ENCODE measurements at places on chromosomes 1 and 21.
A peak's percentile ranks its signal among the peaks of the same experiment; 100 is the strongest.

DNA sequence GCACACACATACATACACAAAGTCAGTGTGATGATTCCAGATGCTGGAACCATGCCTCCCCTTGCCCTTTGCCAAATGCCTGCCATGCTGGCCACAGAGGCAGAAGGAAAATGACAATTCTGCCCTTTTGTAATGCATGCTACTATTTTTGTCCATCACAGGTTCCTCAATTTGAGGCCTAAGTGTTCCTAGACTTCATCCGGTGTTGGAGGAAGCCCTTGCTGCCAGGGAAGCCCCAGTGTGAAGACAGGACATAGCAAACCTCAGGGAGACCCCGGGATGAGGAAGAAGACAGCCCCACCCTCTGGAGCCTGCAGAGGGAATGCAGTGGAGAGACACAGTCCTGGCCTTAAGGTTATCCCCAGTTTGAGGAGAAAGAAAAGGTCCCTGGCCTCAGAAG is 14.4 kb downstream of the PRR9 start:
- DNase-seq = no peak

GRCh38 chr1:162676750-162677149 is 44.5 kb downstream of the DDR2 start:
- DNase-seq = no peak

GRCh38 chr1:203121186-203122015 is 6.1 kb upstream of the ADORA1 start:
- no peak for DNase-seq

DNA sequence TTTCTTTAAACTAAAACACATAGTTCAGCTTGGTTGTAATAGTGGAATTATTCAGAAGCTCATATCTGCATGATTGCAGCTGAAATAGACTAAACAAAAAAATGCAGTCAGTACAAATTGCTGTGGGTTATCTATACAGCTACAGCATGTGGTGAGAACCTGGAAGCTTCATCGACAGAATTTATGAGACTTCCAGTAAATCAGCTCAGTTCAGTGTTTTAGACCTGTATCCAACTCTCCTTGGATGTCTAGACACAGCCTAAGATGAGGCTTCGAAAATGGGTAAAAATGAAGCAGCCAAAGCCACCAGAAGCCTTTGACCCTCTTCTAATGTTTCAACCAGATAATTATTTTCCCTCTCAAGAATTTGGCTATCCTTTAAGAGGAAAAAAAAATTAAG is 127.1 kb upstream of the C1orf105 start:
- no peak for DNase-seq

GRCh38 chr1:156684227-156684782 is 7.1 kb upstream of the NES start:
- DNase-seq = no peak

GRCh38 chr1:230570724-230571360 is 71.4 kb upstream of the COG2 start:
- DNase-seq = no peak

DNA sequence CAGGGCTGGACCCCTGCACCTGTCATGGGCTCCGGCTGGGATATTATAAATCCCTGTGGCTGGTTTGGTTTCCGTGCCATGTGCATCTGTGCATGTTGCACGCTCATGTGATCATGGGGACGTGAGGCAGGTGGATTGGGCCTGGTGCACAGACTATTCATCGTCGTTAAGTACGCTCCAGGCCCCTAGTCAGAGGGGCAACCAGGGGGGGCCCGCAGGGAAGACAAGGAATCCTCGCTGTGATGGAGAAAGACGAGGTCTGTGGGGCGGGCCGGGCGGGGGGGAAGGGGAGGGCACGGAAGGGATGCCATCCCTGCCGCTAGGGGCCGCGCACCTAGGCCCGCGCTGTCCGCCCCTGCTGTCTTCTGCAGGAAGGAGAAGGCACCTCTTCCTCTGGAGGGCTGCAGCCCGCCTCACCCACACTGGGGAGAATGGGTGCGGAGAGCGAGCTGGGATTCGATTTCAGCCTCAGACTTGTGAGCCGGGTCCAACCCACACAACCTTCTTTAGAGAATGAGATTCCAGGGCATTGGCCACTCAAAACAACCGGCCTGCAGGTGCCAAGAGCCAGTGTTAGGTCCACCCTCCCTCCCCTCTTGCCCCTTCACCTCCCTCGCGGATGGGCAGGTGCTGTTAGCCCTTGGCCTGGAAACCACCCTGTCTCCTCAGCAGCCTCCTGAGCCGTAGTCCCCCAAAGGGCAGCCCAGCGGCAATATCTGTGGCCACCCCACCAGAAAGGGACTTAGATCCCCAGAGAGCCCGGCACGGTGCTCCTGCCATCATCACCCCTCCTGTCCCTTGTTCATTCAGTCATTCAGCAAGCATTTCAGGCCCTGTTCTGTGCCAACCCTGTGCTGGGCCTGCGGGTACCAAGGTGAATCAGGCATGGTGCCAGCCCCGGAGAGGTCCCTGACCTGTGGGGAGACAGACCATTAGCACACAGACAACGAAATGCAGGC is 950 bp upstream of the LRP8 start:
- no peak for DNase-seq

DNA sequence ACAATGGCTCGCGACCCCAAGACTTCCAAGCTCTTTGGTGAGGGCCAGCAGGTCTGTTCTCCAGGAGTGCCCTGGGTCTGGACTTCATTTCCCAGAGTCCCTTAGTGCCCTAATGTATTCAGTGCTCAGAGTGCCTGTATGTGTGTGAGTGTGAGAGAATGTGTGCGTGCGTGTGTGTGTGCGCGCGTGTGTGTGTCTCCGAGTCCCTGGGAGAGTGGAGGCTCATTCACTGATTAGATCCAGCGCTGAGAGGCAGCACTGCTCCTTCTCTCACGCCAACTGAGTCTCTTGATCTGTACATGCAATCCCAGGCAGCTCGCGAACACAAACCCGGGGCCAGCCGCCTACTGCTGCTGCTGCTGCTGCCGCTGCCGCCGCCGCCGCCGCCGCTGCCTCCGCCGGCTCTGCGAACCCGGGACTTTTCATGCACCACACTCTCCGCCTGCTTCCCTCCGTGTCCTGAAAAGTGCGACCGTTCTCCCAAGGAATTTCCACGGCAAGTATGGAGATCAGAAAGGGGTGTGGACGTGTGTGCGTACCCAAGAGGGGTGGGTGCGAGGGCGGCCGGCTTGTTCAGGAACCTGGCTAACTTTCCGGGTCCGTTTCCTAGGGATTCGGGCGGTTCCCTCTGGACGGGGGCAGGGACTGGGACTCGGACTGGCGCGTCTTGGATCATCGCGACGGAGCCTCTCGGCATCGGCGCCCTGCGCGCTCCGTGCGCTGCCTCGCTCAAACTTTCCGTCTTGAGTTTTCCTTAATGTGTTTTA is at the start of gene RNF220:
RNF220 (plus strand) TSS at position 225 of the 767 bp plus-strand sequence.
- peak; percentile 52 for DNase-seq

- no peak for DNase-seq
Observed at GRCh38 chr1:2936559-2937515, 84.4 kb upstream of the ACTRT2 start.

DNA sequence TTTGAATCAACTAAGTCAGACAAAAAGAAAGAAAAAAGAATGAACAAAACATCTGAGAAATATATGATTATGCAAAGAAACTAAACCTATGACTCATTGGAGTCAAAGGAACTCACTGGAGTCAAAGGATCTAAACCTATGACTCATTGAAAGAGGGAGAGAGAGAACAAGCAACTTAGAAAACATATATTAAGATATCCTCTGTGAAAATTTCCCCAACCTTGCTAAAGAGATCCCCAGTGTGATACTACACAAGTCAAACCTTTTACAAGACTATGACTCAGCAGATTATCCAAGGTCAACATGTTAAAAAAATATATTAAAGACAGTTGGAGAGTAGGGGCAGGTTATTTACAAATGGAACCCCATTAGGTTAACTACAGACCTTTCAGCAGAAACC is 1538.3 kb downstream of the NCAM2 start:
- DNase-seq = no peak

- no peak for DNase-seq
Observed at GRCh38 chr1:8371372-8371991, 53.6 kb downstream of the SLC45A1 start.

- DNase-seq = no peak
Observed at GRCh38 chr1:152743371-152744145, 14.3 kb upstream of the KPRP start.

- no peak for DNase-seq
Observed at GRCh38 chr1:162386292-162387225, 5.0 kb downstream of the C1orf226 start.

- no peak for DNase-seq
Observed at GRCh38 chr1:66436378-66437135, 97.4 kb upstream of the SGIP1 start.

DNA sequence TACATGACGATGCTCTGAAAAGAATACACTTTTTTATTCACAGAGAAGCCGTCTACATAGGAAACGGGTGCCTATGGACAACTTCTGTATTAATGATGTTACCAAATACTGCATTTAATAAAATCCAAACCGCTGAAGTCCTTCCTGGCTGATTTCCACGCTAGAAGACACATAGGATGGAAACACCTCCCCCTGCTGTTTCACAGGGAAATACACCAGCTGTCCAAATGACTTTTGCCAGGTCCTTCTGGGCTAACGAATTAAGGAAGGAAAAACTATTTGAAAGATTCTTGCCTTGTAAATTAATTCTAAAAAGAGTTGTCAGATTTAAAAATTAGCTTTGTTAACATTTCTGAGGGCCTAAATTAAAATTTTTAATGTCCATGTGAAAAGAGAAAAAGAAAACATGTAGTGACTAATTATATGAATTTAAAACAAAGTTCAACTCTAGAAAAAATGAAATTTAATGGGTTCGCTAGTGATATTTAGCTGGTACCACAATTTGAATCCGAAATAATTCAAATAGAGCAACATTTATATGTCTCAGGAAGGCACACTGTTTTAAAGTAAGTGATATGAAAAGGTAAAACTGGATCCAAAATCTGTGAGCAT is 146.0 kb downstream of the RERE start:
- no peak for DNase-seq

DNA sequence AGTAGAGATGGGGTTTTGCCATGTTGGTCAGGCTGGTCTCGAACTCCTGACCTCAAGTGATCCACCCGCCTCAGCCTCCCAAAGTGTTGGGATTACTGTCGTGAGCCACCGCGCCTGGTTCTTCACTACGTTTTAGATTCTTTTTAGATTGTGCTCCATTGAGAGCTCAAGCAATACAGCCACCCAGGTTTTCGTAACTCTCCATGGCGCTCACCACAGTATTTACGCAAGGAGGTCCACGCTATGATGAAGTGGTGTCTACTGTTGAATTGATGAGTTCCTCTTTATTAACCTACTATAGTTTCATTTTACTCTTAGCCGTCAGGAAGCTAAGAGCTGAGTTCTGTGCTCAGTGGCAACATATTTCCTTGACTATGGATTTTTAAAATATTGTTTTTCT is 1.8 kb upstream of the KIF1B start:
- no peak for DNase-seq
